NCI-H187 (cell line): ENCODE measurements at places on chromosomes 1 and 21.

DNA sequence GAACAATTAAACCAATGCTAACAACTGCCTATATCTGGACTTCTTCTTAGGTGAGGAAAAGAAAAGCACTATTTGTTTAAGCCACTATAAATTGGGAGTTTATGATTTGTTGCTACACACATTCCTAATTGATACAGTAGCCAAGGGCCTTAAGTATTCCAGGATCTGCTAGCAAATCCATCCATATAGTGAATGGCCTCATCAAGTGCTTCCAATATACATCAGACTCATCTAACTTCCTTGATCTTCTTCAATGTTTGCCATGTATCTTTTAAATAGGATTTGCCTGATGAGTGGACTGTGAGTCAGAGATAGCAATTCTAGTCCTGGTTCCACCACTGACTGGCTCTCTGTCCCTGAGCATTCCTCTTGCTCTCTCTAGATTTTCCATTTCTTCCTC lies 430.2 kb downstream of the OMA1 start:
- no peak for DNase-seq

GRCh38 chr1:110515891-110516290 lies 3.1 kb downstream of the KCNA10 start:
- DNase-seq = no peak

GRCh38 chr1:206834711-206835110 lies 30.7 kb upstream of the IL20 start:
- no peak for DNase-seq

DNA sequence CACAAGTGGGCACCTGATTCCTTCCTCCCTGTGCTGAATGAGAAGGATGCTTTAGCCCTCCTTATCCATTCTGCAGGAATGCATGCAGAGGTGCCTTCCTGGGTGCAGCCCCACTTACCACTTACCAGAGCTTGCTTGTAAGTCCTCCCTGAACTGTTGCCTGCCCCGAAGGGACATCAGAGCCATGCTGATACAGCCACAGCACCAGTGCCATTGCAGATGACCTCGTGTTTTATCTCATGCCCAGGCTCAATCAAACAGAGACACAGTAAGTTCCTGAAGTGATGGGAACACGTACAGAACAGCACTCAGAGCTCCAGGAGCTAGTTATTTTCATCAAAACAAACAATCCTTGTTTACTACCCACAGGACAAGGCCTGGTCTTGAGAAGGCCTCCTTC lies 81.9 kb downstream of the ATP1A1 start:
- no peak for DNase-seq

- DNase-seq = no peak
Observed at GRCh38 chr1:40553017-40553416, 21.6 kb downstream of the ZNF684 start.

DNA sequence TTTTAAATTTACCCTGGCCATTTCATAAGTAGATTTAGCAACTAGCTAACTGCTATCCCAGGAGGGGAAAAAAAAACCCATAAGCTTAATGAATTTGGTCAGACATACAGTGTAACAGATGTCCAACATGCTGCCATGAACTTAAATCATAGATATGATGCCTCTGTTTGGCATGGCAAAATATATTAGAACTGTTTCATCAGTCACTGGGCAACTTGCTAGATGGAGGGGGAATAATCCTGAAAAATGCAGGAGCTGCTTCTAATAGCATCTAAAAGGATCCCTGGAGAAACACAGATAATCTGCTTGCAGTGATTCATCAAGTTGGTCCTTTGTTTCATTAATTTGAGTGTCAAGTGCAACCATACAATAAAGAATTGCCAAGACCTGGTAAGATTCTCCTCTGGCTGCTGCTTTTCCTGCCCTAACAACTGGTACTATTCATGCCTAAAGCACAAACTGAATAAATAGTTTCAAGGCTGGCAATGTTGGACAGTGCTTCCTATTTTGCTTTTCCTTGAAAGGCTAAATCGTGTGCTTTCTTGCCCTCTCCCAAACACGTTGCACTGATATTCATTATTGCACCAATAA lies 1.5 kb upstream of the ST6GALNAC5 start:
- DNase-seq = no peak

- no peak for DNase-seq
Observed at GRCh38 chr21:38997051-38997842, 186.0 kb downstream of the PSMG1 start.

DNA sequence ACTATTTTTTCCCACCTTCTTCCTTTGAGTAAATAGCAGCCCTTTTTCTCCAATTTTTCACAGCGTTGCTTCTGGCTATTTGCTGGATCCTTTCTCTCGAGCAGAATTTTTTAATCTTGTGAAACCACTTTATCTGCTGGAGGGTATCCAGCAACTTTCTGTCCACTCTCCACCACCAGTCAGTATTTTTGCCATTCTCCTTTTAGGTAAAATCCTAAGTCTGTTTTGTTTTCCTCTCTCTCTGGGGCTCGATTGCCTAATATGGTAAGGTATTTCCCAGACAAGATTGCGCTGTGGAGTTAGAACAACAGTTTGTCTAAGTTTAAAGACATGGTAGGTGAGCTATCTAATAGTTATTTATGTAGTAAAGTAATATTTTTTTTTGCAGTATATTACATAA lies 156.9 kb downstream of the PPP1R12B start:
- no peak for DNase-seq

GRCh38 chr1:9482403-9482802 lies 56.9 kb upstream of the SLC25A33 start:
- no peak for DNase-seq

DNA sequence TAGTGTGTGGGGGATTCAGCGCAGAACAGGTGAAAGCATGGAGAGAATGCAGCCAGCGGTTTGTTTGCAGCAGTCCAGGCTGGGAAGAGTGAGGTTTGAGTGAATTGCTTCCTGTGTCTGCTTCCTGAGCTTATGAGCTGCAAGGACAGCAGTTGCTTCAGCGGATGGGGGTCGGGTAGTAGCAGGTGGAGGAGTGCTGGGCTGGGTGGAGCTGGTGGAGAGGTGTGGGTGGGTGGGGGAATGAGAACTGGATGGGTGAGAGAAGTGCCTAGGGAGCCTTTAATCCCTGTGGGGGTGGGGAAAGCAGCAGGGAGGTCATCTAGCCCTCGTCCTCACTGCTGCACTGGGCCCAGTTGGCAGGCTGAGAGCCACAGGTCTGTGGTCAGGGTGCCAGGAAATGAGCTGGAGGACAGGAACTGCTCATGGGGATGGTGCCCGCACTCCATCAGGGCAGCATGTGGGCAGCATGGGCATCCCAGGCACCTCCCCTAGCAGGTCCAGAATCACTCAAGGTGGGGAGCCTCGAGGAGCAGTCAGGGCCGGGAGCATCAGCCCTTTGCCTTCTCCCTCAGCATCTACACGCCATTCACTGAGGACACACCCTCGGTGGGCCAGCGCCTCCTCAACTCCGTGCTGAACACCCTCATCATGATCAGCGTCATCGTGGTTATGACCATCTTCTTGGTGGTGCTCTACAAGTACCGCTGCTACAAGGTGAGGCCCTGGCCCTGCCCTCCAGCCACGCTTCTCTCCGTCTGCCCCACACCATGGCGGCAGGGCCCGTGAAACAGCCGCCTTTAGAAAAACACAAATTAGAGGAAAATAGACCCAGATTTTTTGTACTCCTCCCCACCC lies 14.8 kb downstream of the PSEN2 start:
- no peak for DNase-seq

DNA sequence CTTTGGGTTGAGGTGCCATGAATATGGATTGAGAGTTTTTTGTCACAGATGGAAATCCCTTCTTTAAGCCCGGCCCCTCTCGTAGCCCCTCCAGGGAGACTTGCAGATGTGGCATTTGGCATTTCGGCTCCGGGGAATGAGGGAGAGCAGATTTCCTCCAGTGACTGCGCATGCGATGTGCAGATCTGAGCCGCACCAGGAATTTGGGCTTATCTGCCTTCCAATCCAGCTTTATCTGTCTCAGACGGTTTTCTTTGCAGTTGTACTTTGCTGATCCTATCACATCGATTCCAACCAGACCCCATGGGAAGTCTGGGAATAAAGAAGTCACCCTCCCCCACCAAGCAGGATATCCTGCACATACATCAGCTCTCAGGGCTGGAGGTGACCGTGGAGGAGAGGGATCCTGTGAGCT lies 11.7 kb downstream of the KIF26B start:
- DNase-seq = no peak

DNA sequence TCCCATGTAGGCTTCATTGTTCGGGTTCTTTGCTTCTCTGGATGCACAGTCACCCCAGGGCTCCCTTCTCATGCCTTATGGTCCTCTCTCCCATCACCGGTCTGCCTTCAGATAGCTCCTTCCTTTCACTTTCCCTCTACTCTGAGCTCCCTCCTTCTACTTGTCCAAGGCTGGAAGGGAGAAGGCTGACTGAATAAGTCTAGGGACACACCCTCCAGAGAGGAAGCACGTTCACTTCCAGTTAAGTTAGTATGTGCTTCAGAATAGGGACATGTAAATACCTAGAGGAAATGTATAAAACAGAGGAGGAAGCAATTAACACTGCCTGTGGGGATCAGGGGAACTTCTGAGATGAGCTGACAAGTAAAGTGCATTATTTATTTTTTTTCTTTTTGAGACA lies 23.5 kb downstream of the CXADR start:
- DNase-seq = no peak

- no peak for DNase-seq
Observed at GRCh38 chr1:151494741-151495281, 16.4 kb upstream of the CGN start.

DNA sequence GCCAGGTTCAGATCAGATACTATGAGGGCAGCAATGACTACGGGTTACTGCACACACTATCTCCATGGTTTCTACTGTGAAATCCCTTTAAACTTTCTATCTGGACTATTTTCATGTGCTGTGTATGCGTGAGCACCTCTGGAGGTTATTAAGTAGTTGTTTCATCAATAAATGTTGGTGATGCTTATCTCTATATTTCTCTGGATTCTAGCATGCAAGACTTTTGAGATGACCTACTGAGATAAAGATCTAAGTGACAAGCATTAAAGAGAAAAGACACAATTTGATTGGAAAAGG lies 194.0 kb downstream of the NRIP1 start:
- DNase-seq = no peak

- peak; percentile 13 for DNase-seq
Observed at GRCh38 chr1:161792740-161793139, 26.6 kb downstream of the ATF6 start.

DNA sequence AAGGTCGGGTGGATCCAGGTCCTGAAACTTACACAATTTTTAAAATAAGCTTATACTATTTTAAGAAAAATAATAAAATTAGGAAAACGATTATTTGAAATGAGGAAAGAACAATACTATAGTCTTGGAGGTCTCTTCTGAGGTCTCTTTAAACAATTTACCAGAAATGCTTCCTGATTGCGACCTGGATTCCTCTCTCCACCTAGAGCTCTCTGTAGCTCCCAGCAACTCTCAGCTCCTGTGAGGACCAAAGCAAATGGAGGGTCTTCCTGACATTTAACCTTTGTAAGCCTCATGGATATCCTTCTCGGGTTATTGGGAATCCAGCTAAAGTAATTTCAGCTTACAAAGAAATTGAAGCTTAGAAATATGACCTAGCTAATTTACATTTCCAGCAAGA lies 886 bp downstream of the BTBD8 start:
- DNase-seq = no peak

DNA sequence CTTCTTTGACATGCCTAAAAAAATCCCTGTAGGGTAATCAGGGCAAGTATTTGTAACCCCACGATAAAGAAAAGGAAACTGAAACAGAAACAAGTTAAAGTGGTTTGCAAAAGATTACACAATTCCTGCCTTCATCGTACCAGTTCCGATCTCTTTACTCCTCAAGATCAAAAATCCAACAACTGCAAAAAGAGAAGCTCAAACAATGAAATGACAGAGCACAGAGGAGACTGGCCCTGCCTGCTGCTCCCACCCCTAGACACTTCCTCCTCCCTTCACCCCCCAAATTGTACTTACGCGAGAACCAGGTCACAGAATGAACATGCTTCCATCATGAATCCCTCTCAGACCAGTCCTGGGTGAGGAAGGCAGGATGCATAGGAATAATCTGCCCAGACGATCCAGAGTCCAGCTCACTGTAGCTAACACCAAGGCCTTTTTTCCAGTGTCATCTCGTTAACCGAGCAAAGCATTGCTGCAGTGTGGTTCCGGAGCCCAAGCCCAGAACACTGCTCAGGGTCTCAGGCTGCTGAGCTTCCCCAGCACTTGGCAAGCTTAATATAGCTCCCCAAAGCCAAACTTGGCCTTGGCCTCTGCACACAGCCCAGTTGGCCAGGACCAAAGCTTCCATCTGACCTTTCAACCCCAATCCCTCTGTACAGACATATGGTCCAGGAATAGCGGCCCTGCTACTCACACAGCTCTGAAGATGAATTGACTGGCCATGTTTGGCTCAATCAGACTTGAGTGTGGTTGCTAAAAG lies 20.3 kb downstream of the RXRG start:
- DNase-seq = no peak

DNA sequence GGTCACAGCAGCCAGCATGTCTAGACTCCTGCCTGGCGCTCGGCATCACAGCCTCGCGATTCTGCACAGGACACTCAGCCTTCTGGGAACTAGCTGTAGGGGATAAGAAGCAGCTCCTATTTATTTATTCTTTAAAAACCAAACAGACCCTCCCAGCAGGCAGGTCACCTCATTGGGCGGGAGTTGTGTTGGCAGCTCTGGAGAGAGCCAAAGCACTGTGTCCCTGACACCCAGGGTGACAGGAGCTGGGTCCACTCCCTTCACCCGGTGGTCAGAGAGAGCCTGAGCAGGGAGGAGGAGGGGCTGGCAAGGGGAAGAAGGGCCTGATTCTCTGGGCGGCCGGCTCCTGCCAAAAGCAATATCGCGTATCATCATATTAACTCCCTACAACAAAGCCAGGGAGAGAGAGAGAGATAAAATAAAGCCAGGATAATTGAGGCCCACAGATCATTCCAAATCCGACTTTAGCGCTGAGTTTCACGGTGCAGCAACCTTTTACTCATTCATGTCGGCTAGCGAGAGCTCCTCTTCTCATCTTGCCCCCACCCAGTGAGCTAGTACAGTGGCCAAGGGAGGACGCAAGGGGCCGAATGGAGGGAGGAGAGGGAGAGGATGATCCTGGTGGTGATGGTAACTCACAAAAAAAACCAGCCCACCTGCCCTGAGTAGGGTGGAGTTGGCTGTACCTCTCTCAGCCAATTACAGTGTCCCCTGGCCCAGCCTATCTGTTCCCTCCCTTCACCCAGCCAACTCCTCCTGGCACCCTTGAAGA lies 79.8 kb upstream of the IFFO2 start:
- no peak for DNase-seq

GRCh38 chr1:119440721-119441307 lies 25.9 kb downstream of the HSD3B2 start:
- no peak for DNase-seq

- no peak for DNase-seq
Observed at GRCh38 chr1:84876353-84876752, 16.7 kb downstream of the LPAR3 start.
